ENCODE measurements at places on chromosomes 5 and 9. TPM values are rescaled to one million over a fixed set of nuclear protein-coding genes. Genes with fewer than 3 reads are reported as not detected.

The FLT4 gene
- 21.7 TPM for total RNA-seq

The DPYSL3 gene
- 64.3 TPM for total RNA-seq

The TGFBR1 gene
- 74.1 TPM for total RNA-seq

The PCDHA11 gene
- 1.5 TPM for total RNA-seq

The CDX1 gene
- total RNA-seq, result not detected

The BNC2 gene
- 16.4 TPM for total RNA-seq

The PRKACG gene
- not detected for total RNA-seq

The ADAMTS19 gene
- 0.12 TPM for total RNA-seq

The LCN1 gene
- total RNA-seq, result not detected

The LHX3 gene
- not detected for total RNA-seq

The TLX3 gene
- not detected for total RNA-seq

The FGD3 gene
- 17.2 TPM for total RNA-seq

The PNPLA7 gene
- total RNA-seq, result 6.3 TPM

The STPG3 gene
- total RNA-seq, result not detected
